Fibroblast of skin of right biceps (primary cell): ENCODE measurements at places on chromosomes 7 and 10.

GRCh38 chr7:28458732-28459131 lies 46.4 kb downstream of the CREB5 start:
- DNase-seq: peak; percentile 36

- DNase-seq: no peak
These were observed 103.5 kb downstream of the FAM53B start for GRCh38 chr10:124640538-124641231.

- peak; percentile 66 for DNase-seq
These were observed 233.1 kb downstream of the CCDC3 start for GRCh38 chr10:12768156-12769100.

DNA sequence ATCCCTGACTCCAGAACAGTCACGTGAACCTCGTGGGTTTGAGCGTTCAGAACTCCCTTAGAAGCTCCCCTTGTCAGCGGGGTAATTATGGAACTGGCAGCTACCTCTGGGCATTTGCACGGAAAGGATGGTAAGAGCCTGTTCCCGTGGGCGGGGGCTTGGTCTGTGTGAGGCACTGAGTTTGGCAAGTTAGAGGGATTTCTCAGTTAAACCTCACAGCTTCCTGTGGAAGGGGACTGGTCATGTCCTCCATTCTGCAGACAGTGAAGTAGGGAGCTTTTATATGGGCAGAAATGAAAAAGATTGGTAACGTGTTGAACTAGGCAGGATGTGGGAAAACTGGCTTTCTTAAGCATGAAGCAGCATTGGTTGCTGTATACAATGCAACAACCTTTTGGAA lies 16.0 kb downstream of the PALD1 start:
- DNase-seq: no peak

DNA sequence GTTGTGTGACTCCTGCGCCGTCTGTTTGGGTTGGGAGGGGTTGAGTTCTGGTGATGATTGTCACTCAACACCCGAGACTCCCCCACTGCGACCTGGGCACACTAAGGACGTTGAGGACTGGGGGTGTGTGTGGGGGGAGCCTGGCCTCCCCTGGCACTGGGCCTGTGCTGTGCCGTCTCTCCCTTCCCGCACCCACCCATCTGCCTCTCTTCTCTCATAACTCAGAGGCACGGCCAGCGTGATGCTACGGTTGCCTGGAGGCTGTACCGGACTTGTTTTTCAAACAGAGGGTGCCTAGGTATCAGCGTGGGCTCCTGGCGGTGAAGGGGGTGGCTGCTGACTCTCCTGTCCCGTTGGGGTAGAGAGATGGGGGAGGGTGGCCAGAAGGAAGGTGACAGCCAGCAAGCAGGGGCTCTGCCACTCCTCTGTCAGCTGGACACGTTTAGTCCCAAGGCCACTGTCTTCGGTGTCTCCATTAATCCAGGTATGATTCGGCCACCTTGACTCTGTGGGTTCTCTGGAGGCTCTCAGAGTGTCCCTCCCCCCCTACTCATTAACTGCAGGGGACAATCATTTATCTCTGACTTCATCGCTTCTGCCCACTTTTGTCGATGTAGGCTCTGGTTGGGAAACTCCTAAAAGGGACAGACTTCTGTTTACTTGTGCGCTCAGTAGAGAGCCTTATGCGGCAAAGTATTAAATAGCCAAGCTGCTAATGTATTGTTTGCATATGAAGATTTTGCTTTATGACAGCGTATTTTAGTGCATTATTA lies 56.5 kb upstream of the PFKFB3 start:
- DNase-seq: no peak

DNA sequence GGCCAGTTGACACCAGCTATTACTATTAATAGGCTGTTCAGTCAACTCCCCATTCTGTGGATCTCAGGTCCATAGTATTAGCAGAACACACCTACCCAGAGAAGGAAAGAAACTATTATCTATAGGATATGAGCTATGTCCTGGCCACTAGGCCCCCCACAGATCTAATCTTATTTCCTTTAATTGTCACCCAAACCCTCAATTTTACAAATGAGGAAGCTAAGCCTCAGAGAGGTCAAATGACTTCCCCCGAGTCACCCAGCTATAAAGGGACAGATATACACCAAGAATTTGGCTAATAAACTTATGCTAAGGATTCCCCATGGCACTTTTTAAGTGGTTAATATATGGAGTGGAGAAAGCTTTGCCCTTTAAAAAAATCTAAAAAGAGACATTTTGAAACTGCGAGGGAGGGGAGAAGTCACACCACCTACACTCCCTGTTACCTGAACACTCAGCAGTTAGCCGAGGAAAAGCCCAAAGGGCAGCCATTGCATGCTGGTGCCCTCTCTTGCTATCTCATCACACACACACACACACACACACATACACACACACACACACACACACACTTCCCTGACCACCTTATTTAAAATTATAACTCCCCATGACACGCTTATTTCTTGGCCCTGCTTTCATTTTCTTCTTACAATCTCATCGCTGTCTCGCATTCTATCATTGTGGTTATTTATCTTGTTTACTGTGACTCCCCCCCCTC lies 157.0 kb upstream of the ADO start:
- DNase-seq: no peak

DNA sequence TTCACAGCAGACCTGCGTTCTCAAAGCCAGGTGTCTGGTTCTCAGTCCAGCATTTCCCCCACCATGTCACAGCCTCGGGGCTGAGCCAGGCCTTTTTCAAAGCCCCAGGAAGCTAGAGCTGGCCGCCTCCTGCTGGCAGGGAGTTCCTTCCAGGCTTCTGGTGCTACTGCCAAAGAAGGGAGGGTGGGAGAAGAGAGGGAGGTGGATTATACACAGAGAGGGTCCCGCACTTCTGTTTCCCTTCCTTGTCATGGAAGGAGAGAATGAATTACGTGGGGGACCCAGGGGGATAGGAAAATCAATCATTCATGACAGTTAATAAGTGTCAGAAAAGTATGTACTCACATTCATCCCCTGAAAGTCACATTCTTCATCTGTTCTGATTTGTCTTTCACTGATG lies 600 bp upstream of the LGI1 start:
- DNase-seq: no peak
